Caco-2 (cell line): ENCODE measurements at places on chromosomes 16 and 17. TPM values are rescaled to one million over a fixed set of nuclear protein-coding genes. Genes with fewer than 3 reads are reported as not detected.

Gene KRTAP17-1
- not detected in 2 replicates for total RNA-seq

Gene CCL4
- total RNA-seq, result not detected in 2 replicates

Gene SEZ6
- not detected in 2 replicates for total RNA-seq

Gene VAC14
- total RNA-seq, result 63.5 and 67.3 TPM in 2 replicates

Gene TBC1D3I
- 0.50 and 1.00 TPM in 2 replicates for total RNA-seq

Gene POLR2A
- 69.8 and 72.1 TPM in 2 replicates for total RNA-seq

Gene NEK8
- 11.0 and 13.4 TPM in 2 replicates for total RNA-seq

GRCh38 chr17:16354585-16354984 lies 1.3 kb upstream of the CENPV start:
- peaks cover 7% of the 10 kb centered on the region; the same call in 1 of the 2 replicates for H3K4me1 ChIP-seq
- H3K27ac ChIP-seq, result no peak overlapping the region
- no peak for DNase-seq
- H3K4me3 ChIP-seq, result no peak overlapping the region
- H3K27me3 ChIP-seq, result no peaks in the 10 kb centered on the region
- H3K36me3 ChIP-seq, result no peaks in the 10 kb centered on the region

GRCh38 chr16:35714665-35715064 lies 2255.3 kb downstream of the TP53TG3F start:
- no peaks in the 10 kb centered on the region for H3K27me3 ChIP-seq
- no peak for DNase-seq
- no peak overlapping the region for H3K27ac ChIP-seq
- H3K4me3 ChIP-seq, result no peak overlapping the region
- no peaks in the 10 kb centered on the region for H3K4me1 ChIP-seq

- no peaks in the 10 kb centered on the region for H3K27me3 ChIP-seq
- H3K4me1 ChIP-seq, result no peaks in the 10 kb centered on the region
- H3K27ac ChIP-seq, result no peak overlapping the region
- no peaks in the 10 kb centered on the region for H3K36me3 ChIP-seq
- H3K4me3 ChIP-seq, result no peak overlapping the region
- no peak for DNase-seq
Observed at GRCh38 chr16:51949282-51949681, 597.7 kb downstream of the TOX3 start.

- no peaks in the 10 kb centered on the region for H3K36me3 ChIP-seq
- no peaks in the 10 kb centered on the region for H3K27me3 ChIP-seq
- H3K4me1 ChIP-seq, result no peaks in the 10 kb centered on the region
- no peak overlapping the region for H3K4me3 ChIP-seq
Observed at GRCh38 chr17:69333561-69333960, 6.6 kb upstream of the ABCA5 start.

- H3K4me3 ChIP-seq, result no peak overlapping the region
- peaks cover 29% of the 10 kb centered on the region for H3K4me1 ChIP-seq
- peaks cover 9% of the 10 kb centered on the region for H3K27me3 ChIP-seq
- H3K27ac ChIP-seq, result no peak overlapping the region
Observed at GRCh38 chr17:56597495-56597990, 4.0 kb downstream of the NOG start.

- H3K27me3 ChIP-seq, result no peaks in the 10 kb centered on the region
- H3K4me1 ChIP-seq, result peaks cover 40% of the 10 kb centered on the region
- no peak overlapping the region for H3K4me3 ChIP-seq
- H3K36me3 ChIP-seq, result no peaks in the 10 kb centered on the region; the same call in 1 of the 2 replicates
Observed at GRCh38 chr17:72476134-72476533, 355.3 kb downstream of the SOX9 start.

DNA sequence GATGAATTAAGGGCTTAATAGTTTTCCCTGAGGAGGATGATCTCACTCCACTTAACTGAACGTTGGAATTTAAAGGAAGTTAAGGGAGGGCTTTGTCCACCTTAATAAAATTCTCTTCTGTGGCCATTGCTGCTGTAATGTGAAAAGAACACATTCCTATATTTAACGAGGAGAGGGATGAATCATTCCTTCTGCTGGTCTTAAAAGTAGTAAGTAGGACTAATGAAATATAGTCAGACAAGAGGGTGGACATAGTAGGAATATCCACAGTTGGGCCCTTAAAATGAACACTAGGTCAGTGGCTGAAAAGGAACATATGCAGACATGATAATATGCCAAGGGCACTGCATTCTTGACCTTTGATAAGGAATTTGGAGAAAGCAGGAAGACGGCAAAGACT lies 405.6 kb downstream of the PMP22 start:
- H3K27me3 ChIP-seq, result no peaks in the 10 kb centered on the region
- H3K4me3 ChIP-seq, result no peak overlapping the region
- H3K4me1 ChIP-seq, result no peaks in the 10 kb centered on the region
- H3K36me3 ChIP-seq, result no peaks in the 10 kb centered on the region
- DNase-seq, result no peak

- no peak overlapping the region for H3K4me3 ChIP-seq
- H3K27me3 ChIP-seq, result no peaks in the 10 kb centered on the region
- H3K27ac ChIP-seq, result no peak overlapping the region
- no peak for DNase-seq
- no peaks in the 10 kb centered on the region for H3K4me1 ChIP-seq
Observed at GRCh38 chr16:13873835-13874438, 46.0 kb upstream of the ERCC4 start.

DNA sequence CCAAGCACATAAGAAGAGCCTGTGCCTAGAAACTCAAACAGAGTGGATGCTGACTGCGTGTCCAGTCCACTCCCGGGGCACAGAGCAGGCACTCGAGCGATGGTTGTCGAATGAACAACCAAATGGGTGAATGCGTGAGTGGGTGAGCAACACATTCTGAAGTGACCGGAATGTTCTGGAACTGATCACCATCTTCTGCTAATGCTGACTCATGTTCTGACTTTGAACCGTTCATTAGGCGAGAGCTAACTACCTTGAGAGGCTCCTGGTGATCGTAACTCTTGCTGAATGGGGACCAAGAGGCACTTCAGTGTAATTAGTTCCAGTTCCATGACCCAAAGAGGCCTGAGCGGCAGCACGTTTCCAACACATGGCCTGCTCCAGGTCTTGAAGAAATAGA lies 37.9 kb downstream of the IRF8 start:
- H3K4me3 ChIP-seq, result no peak overlapping the region
- H3K36me3 ChIP-seq, result no peaks in the 10 kb centered on the region
- H3K27ac ChIP-seq, result no peak overlapping the region
- peaks cover 5% of the 10 kb centered on the region; the same call in 1 of the 2 replicates for H3K4me1 ChIP-seq
- no peaks in the 10 kb centered on the region for H3K27me3 ChIP-seq
- no peak for DNase-seq

- H3K4me1 ChIP-seq, result no peaks in the 10 kb centered on the region
- H3K27ac ChIP-seq, result no peak overlapping the region
- DNase-seq, result no peak
- H3K27me3 ChIP-seq, result no peaks in the 10 kb centered on the region
- no peak overlapping the region for H3K4me3 ChIP-seq
- H3K36me3 ChIP-seq, result no peaks in the 10 kb centered on the region
Observed at GRCh38 chr16:1441391-1441829, 2.9 kb downstream of the CCDC154 start.

- H3K4me3 ChIP-seq, result no peak overlapping the region
- no peaks in the 10 kb centered on the region for H3K27me3 ChIP-seq
- H3K36me3 ChIP-seq, result 0 out of 2 replicates have a peak, but pooled peaks cover 1% of the 10 kb centered on the region
- peaks cover 27% of the 10 kb centered on the region for H3K4me1 ChIP-seq
Observed at GRCh38 chr16:89573826-89574680, 1.5 kb upstream of the CPNE7 start.

DNA sequence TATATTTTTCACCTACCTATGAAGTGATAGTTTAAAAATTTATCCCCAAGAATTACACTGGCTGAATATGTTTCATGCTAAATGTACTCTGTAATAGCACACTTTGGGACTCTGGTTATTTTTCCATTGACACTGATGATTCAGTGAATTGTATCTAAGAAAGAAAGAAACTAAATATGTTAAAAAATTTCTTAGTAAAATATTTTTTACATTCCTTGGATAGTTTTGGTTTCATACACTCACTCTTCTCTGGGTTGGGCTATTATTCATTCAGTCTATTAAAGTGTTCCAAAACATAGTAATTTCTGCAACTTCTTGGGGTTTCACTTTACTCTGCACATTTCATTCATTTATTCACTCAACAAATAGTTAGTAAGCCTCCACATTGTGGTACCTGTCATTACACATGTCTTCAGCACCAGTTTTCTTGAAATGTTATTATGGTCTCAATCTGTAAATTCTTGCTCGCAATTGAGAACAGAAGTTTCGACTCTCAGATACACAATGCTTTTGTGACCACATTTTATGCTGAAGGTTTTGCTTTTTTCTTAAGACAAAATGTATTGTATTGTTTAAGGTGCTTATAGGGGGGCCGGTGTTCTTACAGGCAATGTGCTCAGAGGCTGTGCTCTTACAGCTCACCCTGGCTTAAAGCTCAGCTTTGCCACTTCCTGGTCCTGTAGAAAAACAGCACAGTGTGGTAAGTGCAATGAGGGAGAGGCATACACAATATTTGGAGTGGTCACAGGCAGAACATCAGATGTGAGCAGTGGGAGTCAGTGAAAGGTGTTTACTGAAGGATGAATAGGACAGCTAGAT lies 17.4 kb downstream of the CNTNAP4 start:
- H3K27ac ChIP-seq, result no peak overlapping the region
- no peaks in the 10 kb centered on the region for H3K4me1 ChIP-seq
- H3K36me3 ChIP-seq, result no peaks in the 10 kb centered on the region
- DNase-seq, result no peak
- H3K27me3 ChIP-seq, result no peaks in the 10 kb centered on the region

GRCh38 chr16:28179354-28179753 lies 32.4 kb downstream of the XPO6 start:
- no peak for DNase-seq
- peaks cover 32% of the 10 kb centered on the region for H3K4me1 ChIP-seq
- H3K27me3 ChIP-seq, result no peaks in the 10 kb centered on the region
- H3K36me3 ChIP-seq, result no peaks in the 10 kb centered on the region; the same call in 1 of the 2 replicates
- no peak overlapping the region for H3K27ac ChIP-seq
- no peak overlapping the region for H3K4me3 ChIP-seq

DNA sequence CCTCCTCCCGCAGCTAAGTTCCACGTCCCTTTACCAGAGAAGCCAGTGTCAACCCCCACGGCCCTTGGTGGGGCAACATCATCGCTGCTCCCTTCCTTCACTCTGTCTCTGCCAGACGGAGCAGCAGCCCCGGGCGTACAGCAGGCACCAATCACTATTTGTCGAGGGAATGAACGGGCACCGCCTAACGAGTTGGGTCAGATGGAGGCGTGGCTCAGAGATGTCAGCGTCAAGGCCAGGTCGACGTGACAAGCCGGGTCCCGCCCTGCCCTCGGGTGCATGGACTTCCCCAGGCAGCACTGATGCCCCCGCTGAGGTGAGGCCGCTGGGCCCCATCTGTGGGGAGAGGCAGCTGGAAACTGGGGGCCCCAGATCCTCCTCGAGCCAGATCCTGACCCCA lies 50.0 kb downstream of the CBFA2T3 start:
- H3K36me3 ChIP-seq, result no peaks in the 10 kb centered on the region
- H3K27me3 ChIP-seq, result no peaks in the 10 kb centered on the region
- no peak for DNase-seq

DNA sequence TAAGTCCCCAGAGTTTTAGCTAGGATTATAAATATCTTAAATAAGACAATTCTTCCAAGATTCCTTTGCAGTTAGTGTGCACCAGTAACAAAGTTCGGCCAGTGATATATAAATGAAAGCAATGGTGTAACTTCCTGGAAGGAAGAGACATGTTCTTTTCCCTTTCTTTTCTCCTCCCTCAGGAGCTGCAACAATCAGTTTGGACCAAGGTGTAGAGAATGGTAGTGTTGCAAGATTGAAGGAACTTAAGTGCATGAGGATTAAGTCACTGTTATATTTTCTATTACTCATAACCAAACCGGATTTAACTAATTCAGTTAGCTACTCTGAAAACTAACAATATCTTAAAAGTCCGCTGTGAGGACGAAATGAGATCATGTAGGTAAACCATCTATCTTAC lies 68.9 kb upstream of the KCNJ16 start:
- no peak overlapping the region for H3K27ac ChIP-seq
- H3K27me3 ChIP-seq, result no peaks in the 10 kb centered on the region
- H3K36me3 ChIP-seq, result no peaks in the 10 kb centered on the region
- H3K4me3 ChIP-seq, result no peak overlapping the region
- DNase-seq, result no peak
- no peaks in the 10 kb centered on the region for H3K4me1 ChIP-seq

DNA sequence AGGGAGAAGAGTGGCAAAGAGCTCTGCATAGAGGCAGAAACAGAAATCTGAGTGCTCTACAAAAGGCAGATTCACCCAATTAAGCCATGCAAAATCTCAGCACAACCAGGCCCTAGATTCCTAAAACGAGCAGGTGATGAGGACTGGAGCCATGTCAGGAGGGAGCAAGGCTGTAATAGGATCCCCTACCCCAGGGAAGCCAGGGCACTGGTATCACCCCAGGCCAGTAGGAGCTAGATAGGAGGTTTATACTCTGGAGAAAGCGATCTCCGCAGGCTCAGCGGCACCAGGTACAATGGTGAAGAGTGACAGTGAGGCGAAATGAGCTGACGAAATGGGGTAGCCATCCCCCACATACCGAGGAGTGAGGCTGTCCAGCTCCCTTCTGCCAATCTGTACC lies 171.5 kb downstream of the PARN start:
- H3K4me1 ChIP-seq, result peaks cover 4% of the 10 kb centered on the region
- H3K27ac ChIP-seq, result no peak overlapping the region
- H3K36me3 ChIP-seq, result no peaks in the 10 kb centered on the region

DNA sequence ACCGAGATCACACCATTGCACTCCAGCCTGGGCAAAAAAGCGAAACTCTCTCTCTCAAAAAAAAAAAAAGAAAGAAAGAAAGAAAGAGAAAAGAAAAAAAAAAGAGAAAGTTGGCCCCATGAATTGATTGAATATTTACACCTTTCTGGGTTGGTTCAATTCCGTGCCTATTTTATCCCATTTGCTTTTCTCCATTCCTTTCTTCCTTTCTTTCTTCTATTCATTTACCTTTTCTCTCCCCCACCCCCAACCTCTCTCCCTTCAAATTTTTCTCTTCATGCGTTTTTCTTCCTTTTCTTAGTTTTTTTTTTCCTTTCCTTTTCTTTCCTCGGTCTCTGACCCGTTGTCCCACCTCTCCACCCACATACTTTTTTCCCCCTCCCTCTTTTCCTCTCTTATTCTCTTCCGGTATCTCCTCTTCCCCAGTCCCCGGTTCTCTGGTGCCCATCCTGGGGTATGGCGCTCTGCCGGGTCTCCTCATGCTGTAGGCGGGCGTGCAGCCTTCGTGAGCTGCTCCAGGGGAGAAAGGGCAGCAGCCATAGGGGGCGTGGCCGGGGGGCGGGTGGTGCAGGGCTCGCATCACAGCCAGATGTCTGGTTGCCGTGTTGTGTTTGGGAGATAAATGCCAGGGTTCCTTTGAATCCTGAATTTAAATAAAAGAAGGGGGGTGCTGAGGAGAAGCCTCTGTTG lies 5.3 kb upstream of the COL1A1 start:
- H3K4me1 ChIP-seq, result peaks cover 56% of the 10 kb centered on the region
- H3K27ac ChIP-seq, result no peak overlapping the region
- H3K36me3 ChIP-seq, result no peaks in the 10 kb centered on the region
- H3K27me3 ChIP-seq, result 0 out of 2 replicates have a peak, but pooled peaks cover 1% of the 10 kb centered on the region
- no peak overlapping the region for H3K4me3 ChIP-seq
- DNase-seq, result peak; percentile 62

GRCh38 chr16:73569266-73569980 lies 521.5 kb upstream of the ZFHX3 start:
- H3K36me3 ChIP-seq, result no peaks in the 10 kb centered on the region
- DNase-seq, result no peak
- H3K4me3 ChIP-seq, result no peak overlapping the region
- H3K4me1 ChIP-seq, result no peaks in the 10 kb centered on the region
- H3K27me3 ChIP-seq, result no peaks in the 10 kb centered on the region; the same call in 1 of the 2 replicates

GRCh38 chr17:56018211-56018610 lies 135.1 kb upstream of the ANKFN1 start:
- DNase-seq, result no peak
- H3K27me3 ChIP-seq, result peaks cover 1% of the 10 kb centered on the region; the same call in 1 of the 2 replicates
- no peaks in the 10 kb centered on the region for H3K4me1 ChIP-seq

GRCh38 chr17:59830007-59830630 lies 62.6 kb downstream of the TUBD1 start:
- no peak overlapping the region for H3K4me3 ChIP-seq
- H3K4me1 ChIP-seq, result peaks cover 74% of the 10 kb centered on the region
- DNase-seq, result no peak
- H3K27me3 ChIP-seq, result no peaks in the 10 kb centered on the region
